ENCODE measurements at places on chromosomes 2 and 18.
A peak's percentile ranks its signal among the peaks of the same experiment; 100 is the strongest.

- no peak for DNase-seq
Measured at GRCh38 chr2:3126911-3127621, 250.6 kb downstream of the EIPR1 start.

DNA sequence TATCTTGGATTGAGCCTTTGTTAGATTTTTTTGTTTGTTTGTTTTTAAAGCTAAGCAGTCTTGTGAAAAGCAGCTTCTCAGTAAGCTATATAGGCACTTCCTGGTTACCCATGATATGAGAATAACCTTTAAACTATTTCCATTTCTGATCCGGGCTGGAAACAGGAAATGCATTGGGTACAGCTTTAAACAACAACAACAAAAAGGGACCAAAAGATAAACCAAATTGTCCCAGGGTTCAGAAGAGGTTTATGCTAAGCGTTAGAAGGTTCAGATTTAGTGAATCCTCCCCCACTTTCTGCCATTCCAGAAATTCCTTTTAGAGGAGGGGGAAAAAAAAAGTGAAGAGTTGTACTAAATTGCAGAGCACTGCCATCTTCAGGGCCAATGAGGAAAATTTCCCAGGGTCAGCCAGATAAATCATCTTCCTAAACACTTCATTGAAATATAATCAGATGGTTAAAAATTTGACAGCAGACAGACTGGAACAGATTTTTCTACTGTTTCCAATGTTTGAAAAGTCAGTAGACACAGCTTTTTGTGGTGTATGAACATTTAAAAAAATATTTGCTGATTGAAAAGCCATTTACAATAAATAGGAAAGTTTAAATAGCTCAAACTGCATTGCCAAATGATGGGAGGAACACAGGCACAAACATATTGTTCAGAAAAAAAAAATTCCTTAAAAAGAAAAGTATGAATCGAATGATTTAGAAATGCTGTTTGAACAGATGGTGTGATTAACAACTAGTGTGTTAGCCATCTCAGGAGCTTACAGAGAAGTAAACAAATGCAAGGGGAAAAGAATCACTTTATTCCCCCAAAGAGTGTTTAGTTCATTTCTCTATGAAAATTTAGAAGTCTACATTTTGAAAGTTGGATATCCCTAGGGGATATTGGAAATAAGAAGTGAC is 189.9 kb upstream of the TANK start:
- DNase-seq = peak; percentile 70

- no peak for DNase-seq
Measured at GRCh38 chr18:61637905-61638595, 254.8 kb downstream of the RNF152 start.

DNA sequence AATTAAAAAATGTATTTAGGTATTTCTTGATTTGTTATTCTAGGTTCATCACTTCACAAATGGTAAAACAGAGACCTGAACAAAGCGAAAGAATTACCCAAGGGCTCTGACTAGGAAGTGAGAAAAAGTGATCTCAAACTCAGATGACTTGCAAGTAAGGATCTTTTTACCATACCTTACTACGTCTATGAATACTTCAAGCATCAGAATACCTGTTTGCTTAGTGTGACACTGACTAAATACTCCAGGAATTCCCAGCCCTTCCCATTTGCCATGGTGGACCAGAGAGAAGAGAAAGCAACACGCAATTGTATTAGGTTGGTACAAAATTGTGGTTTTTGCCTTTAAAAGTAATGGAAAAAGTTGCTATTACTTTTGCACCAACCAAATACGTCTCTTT is 35.8 kb upstream of the FIGN start:
- DNase-seq = no peak

DNA sequence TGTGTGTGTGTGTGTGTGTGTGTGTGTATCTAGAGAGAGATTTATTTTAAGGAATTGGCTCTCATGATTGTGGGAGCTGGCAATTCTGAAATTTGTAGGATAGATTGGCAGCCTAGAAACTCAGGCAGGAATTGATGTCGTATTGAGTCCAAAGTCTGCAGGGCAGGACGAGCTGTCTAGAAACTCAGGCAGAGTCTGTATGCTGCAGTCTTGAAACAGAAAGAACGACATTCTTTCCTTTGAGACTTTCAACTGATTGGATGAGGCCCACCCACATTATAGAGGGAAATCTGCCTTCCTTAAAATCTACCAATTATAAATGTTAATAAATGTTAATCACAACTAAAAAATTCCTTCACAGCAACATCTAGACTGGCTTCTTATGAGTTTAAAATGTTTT is 436.6 kb upstream of the FANCL start:
- DNase-seq = no peak

GRCh38 chr2:46846536-46846935 is 69.1 kb downstream of the MCFD2 start:
- DNase-seq = no peak

- no peak for DNase-seq
Measured at GRCh38 chr2:80141007-80141726, 163.4 kb downstream of the LRRTM1 start.

- DNase-seq = no peak
Measured at GRCh38 chr2:156470975-156471583, 34.9 kb downstream of the GPD2 start.

GRCh38 chr18:617970-618504 is 21.2 kb downstream of the CLUL1 start:
- DNase-seq = no peak

- no peak for DNase-seq
Measured at GRCh38 chr2:64525317-64525613, 1.1 kb downstream of the AFTPH start.

GRCh38 chr2:240992572-240993291 is 5.7 kb upstream of the SNED1 start:
- no peak for DNase-seq

GRCh38 chr2:11406958-11407381 is 59.0 kb downstream of the E2F6 start:
- no peak for DNase-seq

GRCh38 chr18:22175346-22175745 is 6.0 kb downstream of the GATA6 start:
- no peak for DNase-seq

- no peak for DNase-seq
Measured at GRCh38 chr2:46538393-46538792, 59.0 kb downstream of the TMEM247 start.

GRCh38 chr18:45657357-45658335 is 42.4 kb downstream of the SLC14A2 start:
- DNase-seq = no peak

GRCh38 chr2:176107731-176108181 is 676 bp downstream of the HOXD11 start:
- DNase-seq = no peak

DNA sequence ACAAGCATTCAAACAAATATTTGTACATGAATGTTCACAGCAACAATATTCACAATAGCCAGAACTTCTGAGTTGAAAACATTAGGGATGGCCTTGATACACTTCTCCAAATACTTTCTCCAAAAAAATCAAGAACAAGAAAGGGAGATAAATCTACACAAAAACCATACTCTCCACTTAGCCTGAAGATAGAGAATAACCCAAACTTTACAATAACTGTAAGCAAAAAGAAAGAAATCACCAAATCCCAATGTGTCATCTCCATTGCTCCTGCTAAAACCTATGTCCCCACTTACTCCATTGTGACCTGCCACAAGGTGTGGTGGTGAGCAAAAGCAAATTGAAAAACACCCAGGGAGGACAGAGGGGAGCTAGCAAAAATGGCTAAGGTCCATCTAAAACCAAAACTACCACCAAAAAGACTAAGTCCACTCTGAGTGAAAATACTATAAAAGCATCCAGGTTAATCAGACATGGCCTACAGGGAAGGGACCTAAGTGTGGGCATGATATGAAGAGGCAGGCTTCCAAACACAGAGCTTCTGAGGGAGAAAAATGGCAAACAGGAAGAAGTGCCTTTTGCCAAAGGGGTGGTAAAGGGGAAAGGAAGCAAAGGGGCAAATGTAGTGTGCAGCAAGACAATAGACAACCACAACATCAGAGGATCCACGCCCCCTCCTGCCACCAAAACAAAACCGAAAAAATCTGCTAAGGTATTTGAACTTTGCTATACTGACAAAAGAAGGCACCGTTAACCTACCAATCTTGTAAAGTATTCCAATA is 56.1 kb downstream of the NBAS start:
- no peak for DNase-seq

DNA sequence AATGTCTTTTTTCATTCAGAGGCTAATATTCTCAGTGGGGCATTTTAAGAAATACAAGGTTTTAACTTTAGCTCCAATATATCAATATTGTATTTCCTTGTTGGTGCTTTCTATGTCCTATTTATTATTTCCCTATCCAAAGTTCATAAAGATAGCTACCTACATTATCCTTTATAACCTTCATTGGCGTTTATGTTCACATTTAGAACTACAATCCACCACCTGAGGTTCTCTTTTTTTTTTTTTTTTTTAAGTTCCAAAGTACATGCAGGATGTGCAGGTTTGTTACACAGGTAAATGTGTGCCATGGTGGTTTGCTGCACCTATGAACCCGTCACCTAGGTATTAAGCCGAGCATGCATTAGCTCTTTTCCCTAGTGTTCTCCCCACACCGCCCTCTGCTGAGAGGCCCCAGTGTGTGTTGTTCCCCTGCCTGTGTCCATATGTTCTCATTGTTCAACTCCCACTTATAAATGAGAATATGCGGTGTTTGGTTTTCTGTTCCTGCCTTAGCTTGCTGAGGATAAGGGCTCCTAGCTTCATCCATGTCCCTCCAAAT is 694.6 kb downstream of the SUCLG1 start:
- DNase-seq = no peak

GRCh38 chr2:79638410-79638809 is 125.6 kb downstream of the CTNNA2 start:
- no peak for DNase-seq

- DNase-seq = no peak
Measured at GRCh38 chr2:113167962-113168340, 5.8 kb upstream of the PSD4 start.

GRCh38 chr2:216837740-216838139 is 22.1 kb downstream of the TNP1 start:
- no peak for DNase-seq

DNA sequence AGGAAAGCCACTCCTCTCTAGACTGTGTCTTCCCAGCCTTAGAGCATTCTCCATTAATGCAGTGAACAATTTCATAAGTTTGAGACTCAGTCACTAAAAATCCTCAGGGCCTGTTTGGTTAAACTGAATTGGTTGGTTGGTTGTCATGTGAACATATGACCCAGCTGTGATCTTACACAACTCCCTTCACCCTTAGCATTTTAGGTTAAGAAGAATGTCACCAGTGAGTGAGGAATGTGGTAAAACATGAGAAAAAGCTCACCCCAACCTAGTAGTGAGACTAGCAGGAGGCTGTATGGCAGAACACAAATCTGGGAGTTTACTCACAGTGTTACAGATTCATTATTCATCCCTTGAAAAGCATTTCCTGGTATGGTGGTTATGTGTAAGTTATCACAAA is 32.4 kb downstream of the LHCGR start:
- DNase-seq = no peak

DNA sequence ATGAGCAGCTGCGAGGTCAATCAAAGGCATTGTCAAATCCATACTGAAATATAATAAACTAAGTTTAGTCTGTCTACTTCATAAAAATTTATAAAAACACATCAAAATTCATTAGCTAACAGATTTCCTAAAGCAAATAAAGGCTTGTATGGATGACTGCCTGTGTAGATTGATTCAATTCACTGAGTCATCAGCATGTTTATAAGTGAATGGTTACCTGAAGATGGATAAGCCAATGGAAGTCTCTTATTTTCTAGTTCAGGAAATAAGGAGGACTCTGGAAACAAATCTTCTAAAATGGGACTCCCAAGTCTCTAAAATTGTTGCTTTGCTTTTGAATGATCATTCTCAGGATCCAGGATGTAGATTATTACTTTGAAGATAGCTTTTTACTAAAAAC is 57.0 kb upstream of the HNRNPA3 start:
- no peak for DNase-seq

DNA sequence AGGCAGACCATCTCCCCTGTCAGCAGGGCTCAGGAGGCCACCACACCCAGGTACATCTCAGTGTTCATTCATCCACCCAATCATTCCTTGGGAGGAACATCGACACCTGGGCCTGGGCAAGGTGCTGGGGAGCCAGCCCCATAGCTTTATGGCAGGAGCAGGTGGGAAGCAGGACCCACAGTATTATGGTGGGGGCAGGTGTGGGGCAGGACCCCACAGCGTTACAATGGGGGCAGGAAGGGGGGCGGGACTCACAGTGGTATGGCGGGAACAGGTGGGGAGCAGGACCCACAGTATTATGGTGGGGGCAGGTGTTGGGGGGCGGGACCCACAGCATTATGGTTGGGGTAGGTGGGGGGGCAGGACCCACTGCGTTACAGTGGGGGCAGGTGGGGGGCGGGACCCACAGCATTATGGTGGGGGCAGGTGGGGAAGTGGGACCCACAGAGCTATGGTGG is 128.9 kb upstream of the HS6ST1 start:
- DNase-seq = no peak

DNA sequence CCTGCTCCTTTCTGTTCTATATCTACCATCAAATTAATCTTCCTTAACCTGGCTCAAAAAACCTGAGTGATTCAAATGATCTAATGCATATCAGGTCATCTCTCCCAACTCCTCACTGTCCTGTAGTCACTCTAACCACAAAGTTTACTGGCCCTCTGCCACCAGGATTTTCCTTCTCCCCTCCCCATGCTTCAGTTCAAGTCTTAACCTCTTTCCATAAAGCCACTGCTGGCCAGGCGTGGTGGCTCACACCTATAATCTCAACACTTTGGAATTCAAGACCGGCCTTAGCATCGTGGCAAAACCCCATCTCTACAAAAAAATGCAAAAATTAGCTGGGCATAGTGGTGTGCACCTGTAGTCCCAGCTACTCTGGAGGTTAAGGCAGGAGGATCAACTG is 7.5 kb upstream of the SP3 start:
- no peak for DNase-seq

- DNase-seq = peak; percentile 57
Measured at GRCh38 chr2:124283096-124283495, 258.0 kb downstream of the CNTNAP5 start.

DNA sequence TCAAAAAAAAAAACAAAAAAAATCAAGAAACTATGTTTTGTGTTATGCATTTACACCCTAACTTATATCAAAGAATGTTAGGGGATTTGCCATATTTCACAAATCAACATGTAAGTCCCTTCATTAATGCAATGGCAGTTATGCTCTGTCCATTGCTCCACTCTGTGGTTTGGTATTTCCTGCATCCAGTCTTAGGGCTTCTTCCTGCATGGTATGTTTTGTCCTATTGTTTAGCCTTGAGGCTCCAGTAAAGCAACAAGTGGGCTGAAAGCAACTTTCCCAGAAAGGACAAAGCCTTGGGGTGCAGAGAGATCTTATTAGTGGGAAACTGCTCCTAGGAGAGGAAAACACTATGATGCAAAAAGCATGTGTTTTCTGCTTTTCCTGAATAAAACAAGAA is 474.1 kb downstream of the IRS1 start:
- no peak for DNase-seq

DNA sequence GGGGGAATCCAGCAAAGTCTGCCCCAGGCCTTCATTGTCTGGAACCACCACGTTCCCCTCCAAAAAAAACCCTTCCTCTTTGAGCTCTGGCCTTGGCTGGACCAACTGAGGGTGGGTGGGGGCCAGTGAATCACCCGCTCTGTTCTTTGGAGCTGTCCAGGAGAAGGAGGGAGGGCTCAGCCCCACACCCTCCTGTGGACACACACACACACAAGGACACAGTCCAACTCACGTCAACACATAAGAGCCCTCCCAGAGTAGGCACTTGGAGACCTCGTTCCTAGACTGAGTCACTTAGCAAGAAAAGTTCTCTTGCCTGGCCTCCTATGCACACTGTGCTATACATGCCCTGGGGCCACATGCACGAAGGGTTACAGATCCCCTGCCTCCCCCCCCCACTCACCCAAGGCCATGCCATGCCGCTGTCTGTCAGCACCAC is 1.2 kb upstream of the TNS1 start:
- DNase-seq = no peak

GRCh38 chr18:72672364-72673184 is 128.4 kb upstream of the CBLN2 start:
- DNase-seq = peak; percentile 21

All from NCI-H2029 treated with DMSO at 0.1 percent for 48 hours (cell line).